NCI-H2081 treated with DMSO at 0.1 percent for 48 hours (cell line): ENCODE measurements at places on chromosomes 3 and 15.
A peak's percentile ranks its signal among the peaks of the same experiment; 100 is the strongest.

- no peak for DNase-seq
Observed at GRCh38 chr3:134476306-134476705, 9.5 kb downstream of the ANAPC13 start.

- DNase-seq: no peak
Observed at GRCh38 chr15:87268675-87269074, 987.9 kb downstream of the NTRK3 start.

GRCh38 chr15:54298396-54298795, 320.2 kb downstream of the UNC13C start:
- DNase-seq: no peak

DNA sequence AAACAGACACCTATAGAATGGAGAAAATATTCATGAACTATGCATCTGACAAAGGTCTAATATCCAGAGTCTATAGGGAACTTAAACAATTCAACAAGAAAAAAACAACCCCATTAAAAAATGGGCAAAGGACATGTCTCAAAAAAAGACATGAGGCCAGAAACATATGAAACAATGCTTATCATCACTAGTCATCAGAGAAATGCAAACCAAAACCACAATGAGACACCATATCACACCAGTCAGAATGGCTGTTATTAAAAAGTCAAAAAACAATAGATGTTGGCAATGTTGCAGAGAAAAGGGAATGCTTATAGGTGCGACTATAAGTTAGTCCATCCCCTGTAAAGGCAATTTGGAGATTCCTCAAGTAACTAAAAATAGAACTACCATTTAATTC, 11.4 kb upstream of the HDGFL3 start:
- DNase-seq: no peak

- no peak for DNase-seq
Observed at GRCh38 chr15:33182278-33182905, 12.1 kb downstream of the FMN1 start.

DNA sequence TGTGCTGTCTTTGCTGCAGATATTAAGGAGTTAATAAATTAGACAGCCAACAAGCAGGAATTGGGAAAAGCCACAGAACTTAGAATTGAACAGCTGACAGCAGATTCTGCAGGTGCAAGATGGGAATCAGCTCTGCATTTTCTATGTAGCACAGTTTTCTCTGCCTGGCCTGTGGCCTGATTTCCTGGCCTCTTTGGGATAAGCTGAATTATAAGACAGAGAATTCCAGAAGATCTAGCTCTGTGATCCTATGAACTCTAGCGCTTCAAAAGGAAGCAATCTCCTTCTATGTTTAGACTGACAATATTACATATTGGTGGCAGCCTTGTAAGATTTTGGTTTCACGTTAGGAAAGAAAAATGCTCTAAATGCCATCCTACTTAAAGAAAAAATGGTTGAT, 24.0 kb upstream of the SOX2 start:
- no peak for DNase-seq

GRCh38 chr15:96893159-96893906, 562.8 kb downstream of the NR2F2 start:
- peak; percentile 83 for DNase-seq

DNA sequence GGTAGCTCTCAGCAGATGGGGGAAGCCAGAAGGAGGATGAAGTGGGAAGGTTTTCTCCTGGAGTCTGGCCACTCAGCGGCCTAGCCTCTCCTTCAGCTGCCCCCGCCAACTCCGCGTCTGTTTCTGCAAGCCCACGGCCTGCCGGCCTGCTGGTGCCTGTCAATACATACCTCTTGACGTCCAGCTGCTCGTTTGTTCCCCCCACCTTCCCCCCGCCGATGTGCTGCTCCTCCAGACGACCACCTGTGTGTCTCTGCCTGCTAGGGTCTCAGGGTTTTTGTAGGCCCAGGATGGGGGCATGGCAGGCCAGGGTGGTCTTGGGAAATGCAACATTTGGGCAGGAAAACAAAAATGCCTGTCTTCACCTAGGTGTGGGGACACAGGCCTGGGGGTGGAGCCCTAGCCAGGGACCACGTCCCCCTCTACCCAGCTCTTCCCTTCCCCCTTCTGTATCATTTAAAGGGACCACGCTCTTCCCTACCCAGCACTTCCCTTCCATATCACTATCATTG, 137.8 kb downstream of the ALCAM start:
- no peak for DNase-seq

- DNase-seq: no peak
Observed at GRCh38 chr15:67914537-67915460, 75.0 kb upstream of the RNU6-1 start.

DNA sequence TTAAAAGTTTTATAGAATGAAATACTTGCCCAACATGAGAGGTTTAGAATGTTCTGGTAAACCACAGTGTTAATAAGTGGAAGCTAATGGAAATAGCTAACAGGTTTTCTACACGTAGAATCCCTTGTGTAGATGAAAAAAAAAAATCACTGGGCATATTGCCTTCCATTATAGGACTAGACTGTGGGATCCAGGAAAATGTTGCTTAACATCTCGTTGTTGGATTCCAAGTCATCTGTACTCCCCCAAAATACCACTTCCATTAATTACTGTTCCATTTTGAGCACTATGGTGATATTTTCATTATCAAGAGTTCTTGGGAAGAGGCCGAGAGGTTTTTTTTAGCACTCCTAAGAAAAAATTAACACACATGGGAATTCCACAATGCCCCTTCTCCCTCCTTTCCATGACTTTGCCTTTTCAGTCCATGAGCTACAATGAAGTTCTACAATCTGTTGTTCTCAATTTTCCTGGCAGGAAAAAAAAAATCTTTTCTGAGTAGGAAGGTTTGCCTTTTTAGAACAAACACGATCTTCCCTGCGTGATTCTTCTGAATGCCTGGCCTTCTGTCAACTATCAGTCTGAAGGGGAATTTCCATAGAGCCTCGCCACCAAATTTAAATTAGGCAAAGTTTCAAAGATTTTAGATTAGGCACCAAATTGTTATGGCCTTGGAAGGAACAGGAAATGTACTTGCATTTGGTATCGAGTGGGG, 74.4 kb upstream of the CTDSPL start:
- DNase-seq: no peak

DNA sequence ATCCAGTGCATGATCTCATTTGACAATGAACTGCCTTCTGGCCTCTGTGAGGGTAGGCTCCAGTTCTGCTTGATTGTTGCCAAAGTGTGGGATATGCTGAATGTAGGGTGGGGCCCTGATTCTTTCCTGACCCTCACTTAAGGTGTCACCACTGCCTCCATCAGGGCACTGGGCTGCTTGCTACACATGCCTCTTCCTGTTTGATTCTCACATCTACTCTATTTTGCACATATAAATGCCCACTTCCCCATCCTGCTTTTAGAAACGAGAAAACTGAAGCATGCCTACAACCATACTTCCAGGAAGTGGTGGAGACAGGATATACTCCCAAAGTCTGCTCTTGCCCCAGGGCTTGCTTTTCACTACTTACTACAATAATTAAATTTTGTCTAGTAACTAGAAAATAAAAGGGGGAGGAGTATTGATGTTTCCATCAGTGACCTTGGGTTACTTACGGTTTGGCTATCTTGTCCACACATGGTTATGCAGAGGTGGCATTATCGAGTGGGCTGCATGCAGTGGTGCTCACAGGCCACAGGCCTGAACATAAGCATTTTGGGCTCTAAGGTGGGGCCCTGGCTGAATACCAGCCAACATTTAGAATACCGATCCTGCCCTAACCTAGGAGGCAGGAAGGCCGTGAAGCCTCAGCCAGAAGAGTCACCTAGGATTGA, 6.7 kb downstream of the ZDHHC3 start:
- no peak for DNase-seq

DNA sequence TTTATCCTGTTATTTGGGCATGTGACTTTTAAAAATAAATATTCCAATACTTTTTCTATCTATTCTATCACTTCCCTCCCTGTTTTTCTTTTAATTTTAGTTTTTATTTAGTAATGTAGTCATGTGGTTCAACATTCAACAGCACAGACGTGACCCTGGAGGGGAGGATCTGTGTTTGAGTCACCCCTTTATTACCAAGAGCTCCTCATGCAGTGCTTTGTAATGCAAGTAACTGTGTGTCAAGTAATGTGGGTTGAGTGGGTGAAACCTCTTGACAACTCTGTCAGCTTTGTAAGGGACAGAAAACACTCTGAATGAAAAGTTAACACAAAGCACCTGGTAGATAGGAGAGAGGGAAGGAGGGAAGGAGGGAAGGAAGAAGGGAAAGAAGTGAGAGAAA, 89.7 kb upstream of the FGF12 start:
- no peak for DNase-seq

DNA sequence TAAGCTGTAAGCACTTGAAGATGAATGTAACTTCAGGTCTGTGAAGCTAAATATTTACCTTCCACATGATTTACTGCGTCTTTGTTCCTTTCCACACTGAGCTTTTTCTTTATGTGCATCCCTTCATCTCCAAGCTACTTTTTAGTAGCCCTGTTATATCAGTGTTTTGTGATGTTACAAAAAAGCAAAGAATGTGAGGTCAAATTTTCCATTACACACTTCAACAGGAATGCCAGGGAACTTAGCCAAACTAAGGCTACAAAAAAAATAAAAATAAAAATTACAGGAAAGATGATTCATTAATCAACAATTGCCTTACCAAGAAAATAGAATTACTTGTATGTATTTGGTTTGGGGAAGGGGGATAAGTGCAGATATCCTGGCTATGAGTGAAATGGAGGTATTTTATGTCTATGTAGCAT, 73.0 kb downstream of the FILIP1L start:
- DNase-seq: no peak

GRCh38 chr3:114272271-114272670, 21.6 kb upstream of the TIGIT start:
- DNase-seq: no peak

- no peak for DNase-seq
Observed at GRCh38 chr3:133112666-133113065, 74.5 kb downstream of the TMEM108 start.

DNA sequence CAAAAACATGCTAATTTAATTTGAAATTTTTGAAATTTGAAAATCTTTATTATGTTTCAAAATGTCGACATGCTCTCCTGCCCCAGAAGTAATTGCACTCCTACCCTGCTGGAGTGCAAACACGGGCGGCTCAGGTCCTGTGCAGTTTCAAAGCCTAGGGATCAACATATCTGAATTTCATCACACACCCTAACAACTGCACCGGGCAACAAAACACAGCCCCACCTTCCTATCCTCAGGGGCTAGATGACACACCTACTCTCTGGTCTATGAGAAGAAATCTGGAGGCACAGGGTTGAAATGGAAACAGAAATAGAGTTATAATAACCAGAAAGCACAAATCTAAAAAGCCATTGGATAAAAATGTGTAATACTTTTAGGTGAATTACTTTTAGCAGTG, 61.4 kb downstream of the BFSP2 start:
- DNase-seq: no peak

- DNase-seq: no peak
Observed at GRCh38 chr15:90465930-90466567, 63.7 kb upstream of the CRTC3 start.

- no peak for DNase-seq
Observed at GRCh38 chr15:21268436-21268940, 171.8 kb downstream of the POTEB3 start.

GRCh38 chr15:68316061-68316804, 38.7 kb downstream of the FEM1B start:
- DNase-seq: no peak

DNA sequence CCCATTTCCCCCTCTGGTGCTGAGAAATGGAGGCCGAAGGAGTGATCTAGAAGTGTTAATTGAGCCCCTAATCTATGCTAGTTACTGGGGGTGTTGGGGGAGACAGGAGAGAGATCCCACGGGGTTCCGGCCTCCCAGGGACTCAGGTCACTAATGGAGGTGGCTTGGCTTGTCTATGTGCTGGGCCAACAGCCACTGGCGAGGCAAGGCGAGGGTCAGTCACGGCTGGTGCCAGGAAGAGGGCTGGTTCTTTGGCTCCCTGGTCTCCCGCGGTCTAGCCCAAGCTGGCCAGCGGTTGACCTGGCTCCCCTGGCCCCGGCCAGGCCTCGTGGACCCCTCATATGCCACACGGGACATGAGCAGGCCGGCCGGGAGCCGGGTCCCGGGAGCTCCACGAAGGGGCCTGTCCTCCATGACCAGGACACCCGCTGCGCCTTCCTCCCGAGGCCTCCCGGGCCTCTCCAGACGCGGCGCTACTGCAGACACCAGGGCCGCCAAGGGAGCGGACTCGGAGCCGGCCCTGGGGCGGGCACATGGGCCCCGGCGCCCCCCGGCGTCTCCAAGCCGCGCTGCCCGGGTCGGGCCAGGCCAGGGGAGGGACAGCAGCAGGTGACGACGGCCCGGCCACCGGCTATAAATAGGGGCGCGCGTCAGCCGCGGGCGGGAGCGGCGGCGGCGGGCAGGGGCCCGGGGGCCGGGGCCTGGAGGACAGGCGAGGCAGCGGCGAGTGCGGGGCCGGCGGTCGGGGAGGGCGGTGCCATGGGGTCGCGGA, at the start of gene ALPK3:
Gene ALPK3 (plus strand): TSS at position 663 of the 772 bp plus-strand sequence. CDS start 97 bp downstream, at position 760.
- DNase-seq: no peak

GRCh38 chr3:37622999-37623883, 238.4 kb upstream of the CTDSPL start:
- DNase-seq: no peak

- no peak for DNase-seq
Observed at GRCh38 chr3:185658504-185658912, 72.4 kb downstream of the SENP2 start.

DNA sequence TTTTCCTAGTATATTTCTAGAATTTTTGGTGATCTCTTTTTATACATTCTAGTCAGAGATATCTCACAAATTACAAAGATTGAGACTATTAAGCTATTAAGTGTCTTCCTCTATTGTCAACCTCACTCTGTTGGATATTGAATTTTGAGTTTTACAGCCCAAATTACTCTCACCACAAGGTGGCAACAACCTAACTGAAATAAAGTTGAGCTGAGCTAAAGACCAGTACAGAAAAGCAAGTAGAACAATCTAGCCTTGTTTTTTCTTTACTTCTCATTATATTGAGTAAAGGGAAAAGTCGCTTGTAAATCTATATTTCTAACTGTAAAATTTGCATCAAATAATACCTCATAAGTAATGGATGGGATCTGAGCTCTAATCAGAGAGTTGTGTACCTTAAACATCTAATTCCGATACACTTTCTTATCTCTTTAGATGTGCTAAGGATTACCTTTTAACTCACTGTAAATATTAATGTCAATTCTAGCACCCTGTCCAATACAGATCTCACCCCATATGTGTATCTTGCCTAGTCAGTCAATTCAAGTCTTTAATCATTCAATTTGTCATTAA, 13.6 kb upstream of the COMMD2 start:
- no peak for DNase-seq

GRCh38 chr3:71376503-71376902, 207.0 kb downstream of the FOXP1 start:
- no peak for DNase-seq
